Glomerular endothelial cell (primary cell): ENCODE measurements at places on chromosomes 6 and 20. TPM values are rescaled to one million over a fixed set of nuclear protein-coding genes. Genes with fewer than 3 reads are reported as not detected.

The MTFR2 gene
- total RNA-seq: 5.2 and 6.4 TPM in 2 replicates

The ULBP2 gene
- total RNA-seq: 9.7 and 19.0 TPM in 2 replicates

The CDSN gene
- not detected in 2 replicates for total RNA-seq

The NMBR gene
- not detected in 2 replicates for total RNA-seq

The UST gene
- 2.0 and 21.0 TPM in 2 replicates for total RNA-seq

The PFDN4 gene
- 56.6 and 78.3 TPM in 2 replicates for total RNA-seq

The RIPPLY2 gene
- total RNA-seq: not detected in 2 replicates

The BPI gene
- total RNA-seq: not detected in 2 replicates

The CRISP3 gene
- not detected in 2 replicates for total RNA-seq

The CALHM6 gene
- 0.68 and 1.1 TPM in 2 replicates for total RNA-seq

The FAM209B gene
- total RNA-seq: not detected in 2 replicates

The SRMS gene
- not detected in 2 replicates for total RNA-seq

The RUNX2 gene
- 4.3 and 5.1 TPM in 2 replicates for total RNA-seq

The LZTS3 gene
- total RNA-seq: 8.3 and 17.4 TPM in 2 replicates
